ENCODE measurements at places on chromosomes 1 and 21.

DNA sequence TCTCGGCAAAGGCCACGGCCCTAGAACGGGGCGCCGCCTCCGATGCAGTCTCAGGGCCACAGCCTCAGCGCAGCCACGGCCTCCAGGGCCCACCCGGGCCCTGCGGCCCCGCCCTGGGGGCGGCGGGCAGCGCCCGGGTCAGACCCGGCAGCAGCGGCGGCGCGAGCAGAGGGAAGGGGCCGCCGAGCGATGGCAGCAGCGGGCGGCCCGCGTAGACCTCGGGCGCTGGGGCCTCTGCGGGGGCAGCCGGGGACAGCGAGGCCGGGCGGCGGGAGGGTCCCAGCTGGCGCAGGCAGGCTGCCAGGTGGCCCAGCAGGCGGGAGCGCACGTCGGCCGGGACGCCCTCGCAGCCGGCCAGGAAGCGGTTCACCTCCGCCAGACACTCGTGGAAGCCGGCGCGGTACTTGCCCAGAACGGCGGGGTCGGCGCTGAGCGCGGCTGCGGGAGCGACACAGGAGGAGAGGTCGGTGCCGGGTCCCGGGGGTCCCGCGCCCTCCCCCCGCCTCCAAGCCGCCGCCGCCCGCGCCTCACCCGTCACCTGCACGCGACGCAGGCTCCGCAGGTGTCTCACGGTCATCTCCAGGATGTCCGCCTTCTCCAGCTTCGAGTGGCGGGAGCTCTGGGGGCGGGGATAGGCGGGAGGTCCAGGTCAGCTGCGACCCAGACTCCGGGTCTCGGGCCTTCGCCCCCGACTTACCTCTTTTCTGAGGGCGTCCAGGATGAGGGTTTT is 737 bp downstream of the HES4 start:
- peak; percentile 52 for DNase-seq

DNA sequence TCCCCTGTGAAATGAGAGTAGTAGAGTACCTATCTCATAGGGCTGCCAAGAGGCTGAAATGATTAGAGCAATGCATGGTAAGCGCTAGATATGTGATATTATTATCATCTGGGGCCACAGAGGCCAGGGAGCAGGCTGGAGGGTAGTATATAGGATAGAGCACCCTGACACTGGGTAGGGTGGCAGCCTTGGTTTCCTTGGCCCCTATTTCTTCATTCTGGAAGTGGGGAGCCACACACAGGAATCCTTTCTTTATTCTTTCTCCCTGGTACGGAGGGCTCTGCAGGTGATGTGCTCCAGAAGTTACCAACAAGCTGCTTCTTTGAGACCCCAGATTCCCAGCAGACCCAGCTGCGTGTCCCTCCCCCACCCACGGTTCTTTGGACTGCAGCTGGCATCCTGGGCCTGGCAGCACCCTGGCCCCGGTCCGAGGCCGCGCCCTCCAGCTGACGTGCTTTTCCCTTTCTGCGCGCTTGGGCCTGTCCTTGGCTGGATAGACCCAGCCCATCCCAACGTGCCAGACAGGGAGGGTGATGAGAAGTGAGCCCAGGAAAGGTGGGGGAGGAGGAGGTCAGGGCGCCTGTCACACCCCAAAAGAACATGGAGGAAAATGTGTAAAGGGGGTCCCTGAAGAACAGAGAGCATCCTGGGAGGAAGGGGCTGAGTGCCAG is 18.2 kb downstream of the INAVA start:
- no peak for DNase-seq

DNA sequence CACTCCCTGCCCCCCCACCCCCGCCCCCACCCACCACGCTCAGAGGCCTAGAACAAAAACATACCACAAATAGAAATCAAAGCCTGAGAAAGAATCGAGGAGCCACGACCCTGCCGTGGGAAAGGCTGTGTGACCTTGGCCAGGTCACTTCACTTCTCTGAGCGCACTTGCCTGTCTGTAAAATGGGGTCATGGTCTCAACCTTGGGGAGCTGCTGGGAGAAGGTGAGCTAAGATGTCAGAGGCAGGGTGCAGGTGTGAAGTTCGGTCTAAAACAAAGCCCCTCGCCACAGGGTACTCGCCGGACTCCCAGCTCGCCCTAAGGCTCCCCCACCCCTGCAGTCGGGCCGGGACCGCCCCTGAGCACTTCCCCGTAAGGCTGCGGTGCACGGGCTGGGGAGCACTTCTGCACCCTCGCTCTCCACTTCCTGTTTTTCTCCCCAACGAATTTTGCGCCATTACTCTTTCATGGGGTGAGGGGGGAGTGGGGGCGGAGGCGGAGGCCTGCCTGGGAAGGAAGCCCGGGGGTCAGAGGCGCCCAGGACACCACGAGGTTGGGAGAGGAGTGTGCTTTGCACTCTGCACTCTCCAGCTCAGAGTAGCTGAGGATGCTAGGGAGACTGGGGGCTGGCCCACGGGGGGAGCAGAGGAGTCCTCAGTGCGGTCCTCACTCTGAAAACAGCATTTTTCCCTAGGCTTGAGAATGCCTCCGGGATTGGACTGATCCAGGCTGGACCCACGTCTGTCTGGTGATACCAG is 21.9 kb upstream of the PIK3CD start:
- no peak for DNase-seq

GRCh38 chr1:150160964-150161621 is 11.4 kb downstream of the PLEKHO1 start:
- no peak for DNase-seq

GRCh38 chr1:101005183-101005582 is 20.4 kb downstream of the DPH5 start:
- no peak for DNase-seq

- peak; percentile 47 for DNase-seq
Observed at GRCh38 chr1:162391790-162392563, 10.4 kb downstream of the C1orf226 start.

Measured in hepatic stellate cell (primary cell).